ENCODE measurements at places on chromosomes 1 and 21.

DNA sequence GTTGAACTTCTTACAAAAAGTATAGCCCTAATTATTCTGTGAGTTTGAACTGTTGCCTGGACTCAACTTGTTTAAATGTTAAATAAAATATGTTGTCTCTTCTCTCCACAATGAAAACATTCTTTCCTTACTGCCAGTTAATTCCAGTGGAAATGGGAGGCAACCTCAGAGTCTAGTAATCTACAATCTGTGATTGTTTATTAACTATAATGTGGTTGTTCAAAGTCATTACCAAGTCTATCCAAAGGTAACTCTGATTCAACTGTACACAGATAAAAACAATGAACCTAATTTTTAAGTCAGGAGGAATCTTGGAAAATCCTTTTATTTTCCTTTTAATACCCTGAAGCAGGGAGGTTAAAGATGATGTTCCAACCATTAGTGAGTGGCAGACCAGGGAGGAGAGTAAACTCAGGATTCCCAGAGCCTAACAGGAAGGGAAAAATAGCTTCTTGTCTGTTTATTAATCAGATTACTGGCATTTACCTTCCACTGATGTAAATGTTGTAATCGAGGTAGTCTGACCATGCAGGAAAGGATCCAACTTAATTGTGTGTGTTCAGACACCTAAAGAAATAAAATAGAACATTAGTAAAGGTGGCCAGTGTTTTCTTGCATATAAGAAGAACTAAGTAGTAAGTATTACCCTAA lies 57.1 kb upstream of the TBX15 start:
- no peak for DNase-seq

DNA sequence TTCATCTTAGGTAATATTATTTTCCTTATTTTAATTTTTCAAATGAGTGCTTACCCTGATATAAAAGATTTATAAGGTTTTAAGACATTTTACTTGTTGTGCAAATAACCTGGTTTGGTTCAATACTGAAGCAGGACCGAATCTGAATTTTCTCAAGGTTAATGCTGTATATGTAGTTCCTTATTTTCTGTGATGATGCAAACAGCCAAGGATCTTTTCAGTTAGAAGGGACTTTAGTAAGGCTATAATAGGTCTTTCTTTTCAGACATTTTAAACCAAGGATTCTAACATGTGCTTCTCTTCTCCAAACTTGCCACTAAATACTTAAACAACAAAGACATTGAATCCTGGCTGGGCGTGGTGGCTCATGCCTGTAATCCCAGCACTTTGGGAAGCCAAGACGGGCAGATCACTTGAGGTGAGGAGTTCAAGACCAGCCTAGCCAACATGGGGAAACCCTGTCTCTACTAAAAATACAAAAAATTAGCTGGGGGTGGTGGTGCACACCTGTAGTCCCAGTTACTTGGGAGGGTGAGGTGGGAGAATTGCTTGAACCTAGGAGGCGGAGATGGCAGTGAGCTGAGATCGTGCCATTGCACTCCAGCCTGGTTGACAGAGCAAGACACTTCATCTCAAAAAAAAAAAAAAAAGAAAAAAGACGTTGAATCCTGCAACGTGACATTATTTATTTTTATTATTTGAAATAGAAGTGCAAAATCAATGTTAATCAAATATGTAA lies 3.2 kb upstream of the ARPC5 start:
- no peak for DNase-seq

- no peak for DNase-seq
Measured at GRCh38 chr21:35138665-35139381, 89.7 kb upstream of the RUNX1 start.

- DNase-seq: no peak
Measured at GRCh38 chr21:14383596-14384180, 742 bp upstream of the HSPA13 start.

GRCh38 chr1:35558374-35559316 lies 1.0 kb downstream of the NCDN start:
- peak; percentile 84 for DNase-seq
